ENCODE measurements at places on chromosomes 16 and 17. TPM values are rescaled to one million over a fixed set of nuclear protein-coding genes. Genes with fewer than 3 reads are reported as not detected.

Gene SYT17
- 1.0 TPM for total RNA-seq

DNA sequence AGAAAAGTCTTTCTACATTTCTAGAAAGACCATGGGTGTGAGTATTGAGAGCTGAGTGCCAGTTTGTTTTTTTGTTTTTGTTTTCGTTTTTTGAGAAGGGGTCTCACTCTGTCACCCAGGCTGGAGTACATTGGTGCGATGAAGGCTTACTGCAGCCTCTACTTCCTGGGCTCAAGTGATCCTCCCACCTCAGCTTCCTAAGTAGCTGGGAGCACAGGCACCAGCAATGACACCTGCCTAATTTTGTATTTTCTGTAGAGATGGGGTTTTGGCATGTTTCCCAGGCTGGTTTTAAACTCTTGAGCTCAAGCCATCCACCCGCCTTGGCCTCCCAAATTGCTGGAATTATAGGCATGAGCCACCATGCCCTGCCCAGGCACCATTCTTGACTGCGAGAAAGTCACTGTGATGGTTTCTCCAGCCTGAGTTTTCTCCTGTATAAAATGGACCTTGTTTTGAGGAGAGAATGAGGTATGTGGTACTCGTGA lies 673.8 kb downstream of the MAF start:
- no peak for DNase-seq

- no peak for DNase-seq
Observed at GRCh38 chr16:28146536-28146935, 65.2 kb downstream of the XPO6 start.

GRCh38 chr16:11517961-11518360 lies 68.8 kb downstream of the LITAF start:
- no peak for DNase-seq

DNA sequence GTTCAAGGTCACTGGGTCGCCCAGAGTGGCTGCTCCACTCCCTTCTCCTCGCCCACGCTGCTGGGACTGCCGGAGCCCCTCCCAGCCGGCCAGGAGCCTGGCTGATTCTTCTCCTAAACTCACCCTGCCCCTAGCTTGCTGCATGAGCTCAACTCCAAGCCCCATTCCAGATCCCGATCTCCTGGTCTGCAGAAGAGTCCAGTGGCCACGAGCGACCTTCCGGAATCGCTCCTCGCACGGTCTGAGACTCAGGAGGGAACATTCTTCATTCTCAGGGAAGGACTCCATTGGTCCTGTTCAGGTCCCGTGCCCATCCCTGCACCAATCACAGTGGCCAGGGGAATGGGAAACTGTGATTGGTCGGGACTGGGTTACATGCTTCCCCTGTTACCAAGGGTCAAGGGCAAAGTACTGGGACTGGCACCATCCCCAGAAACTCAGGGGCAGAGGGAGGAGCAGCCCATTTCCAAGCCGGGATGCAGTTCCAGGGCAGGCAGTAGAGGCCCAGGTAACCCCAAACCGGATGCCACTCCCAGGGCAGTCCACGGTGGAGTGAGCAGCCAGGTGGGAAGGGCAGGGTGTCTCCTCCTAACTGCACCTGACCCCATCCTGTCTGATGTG lies 24.5 kb upstream of the CIBAR2 start:
- DNase-seq, result no peak

- no peak for DNase-seq
Observed at GRCh38 chr17:8960325-8961140, 5.0 kb downstream of the PIK3R5 start.

- no peak for DNase-seq
Observed at GRCh38 chr17:40063901-40064531, 1.3 kb downstream of the THRA start.

GRCh38 chr16:49150341-49150740 lies 131.3 kb downstream of the CBLN1 start:
- no peak for DNase-seq

GRCh38 chr16:57009643-57010170 lies 20.4 kb downstream of the NLRC5 start:
- DNase-seq, result no peak

DNA sequence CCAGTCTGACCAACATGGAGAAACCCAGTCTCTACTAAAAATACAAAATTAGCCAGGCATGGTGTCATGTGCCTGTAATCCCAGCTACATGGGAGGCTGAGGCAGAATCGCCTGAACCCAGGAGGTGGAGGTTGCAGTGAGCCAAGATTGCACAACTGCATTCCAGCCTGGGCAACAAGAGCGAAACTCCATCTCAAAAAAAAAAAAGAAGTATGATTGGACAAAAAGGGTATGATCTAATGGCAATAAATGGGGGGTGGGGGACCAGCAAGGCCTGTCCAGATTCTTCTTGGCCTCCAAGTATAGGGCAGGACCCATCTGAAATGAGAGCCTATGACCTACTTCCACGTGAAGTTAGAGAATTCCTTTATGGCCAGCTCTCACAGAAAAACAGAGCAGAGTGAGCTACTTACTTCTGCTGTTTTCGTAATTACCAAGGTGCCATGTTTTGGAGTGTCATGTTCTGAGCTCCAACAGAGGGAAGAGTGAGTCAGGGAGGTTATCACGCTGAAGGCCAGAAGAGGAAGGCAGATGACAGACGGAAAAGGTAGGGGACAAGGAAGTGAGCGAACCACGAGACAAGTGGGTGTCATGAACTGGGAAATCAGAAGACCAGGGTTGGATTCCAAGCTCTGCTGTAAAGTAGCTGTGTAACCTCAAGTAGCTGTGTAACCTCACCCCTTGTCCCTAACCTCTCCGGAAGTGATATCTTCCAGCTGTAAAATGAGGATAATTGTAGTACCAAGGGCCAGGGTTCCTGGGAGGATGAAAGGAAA lies 3.6 kb upstream of the ZMYND15 start:
- no peak for DNase-seq

Gene IKZF3
- not detected for total RNA-seq

DNA sequence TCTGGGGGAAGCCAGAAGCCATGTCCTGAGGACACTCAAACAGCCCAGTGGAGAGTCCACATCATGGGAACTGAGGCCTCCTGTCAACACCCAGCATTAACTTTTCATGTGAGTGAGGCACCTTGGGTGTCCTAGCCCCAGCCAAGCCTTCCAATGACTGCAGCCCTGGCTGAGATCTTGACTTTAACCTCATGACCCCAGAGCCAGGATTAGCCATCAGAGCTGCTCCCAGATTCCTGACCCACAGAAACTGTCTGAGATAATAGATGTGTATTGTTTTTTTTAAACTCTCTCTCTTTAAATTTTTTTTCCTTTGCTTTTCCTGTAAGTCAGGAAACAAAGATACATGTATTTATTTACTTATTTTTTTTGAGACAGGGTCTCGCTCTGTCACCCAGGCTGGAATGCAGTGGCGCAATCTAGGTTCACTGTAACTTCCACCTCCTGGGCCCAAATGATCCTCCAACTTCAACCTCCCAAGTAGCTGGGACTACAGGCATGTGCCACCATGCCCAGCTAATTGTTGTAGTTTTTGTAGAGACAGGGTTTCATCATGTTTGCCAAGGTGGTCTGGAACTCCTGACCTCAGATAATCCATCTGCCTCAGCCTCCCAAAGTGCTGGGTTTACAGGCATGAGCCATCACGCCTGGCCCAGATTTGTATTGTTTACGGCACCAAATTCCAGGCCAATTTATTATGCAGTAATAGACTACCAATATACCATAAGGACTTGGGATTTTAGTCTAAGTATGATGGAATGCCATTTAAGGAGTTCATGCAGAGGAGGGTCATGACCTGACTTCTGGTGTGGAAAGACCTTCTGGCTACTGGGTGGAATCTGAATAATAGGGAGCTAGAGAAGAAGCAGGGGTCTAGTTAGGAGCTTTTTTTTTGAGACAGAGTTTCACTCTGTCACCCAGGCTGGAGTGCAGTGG lies 14.0 kb upstream of the TMEM94 start:
- DNase-seq, result no peak

DNA sequence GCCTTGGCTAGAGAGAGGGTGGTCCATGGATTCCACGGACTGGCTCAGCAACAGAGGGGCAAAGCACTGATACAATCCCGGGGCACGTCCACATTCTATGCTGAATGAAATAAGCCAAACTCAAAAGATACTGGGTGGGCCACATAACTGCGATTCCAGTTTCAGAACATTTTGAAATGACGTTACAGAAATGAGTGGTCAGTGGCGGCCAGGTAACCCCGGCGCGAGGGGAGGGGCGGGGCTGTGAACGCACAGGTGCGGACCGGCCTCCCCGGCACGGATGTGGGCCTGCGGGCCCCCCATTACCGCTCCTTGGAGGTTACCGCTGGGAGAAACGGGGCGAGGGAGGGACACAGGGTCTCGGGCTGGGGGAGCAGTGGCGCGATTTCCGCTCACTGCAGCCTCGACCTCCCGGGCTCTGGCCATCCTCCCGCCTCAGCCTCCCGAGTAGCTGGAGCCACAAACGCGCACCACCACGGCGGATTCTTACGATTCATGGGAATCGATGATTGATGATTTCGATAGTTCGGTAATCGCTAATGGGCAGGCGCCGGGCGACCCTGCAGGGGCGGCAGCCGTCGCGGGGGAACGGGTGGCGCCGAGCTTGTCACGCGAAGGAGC lies 559 bp downstream of the MVD start:
- no peak for DNase-seq

DNA sequence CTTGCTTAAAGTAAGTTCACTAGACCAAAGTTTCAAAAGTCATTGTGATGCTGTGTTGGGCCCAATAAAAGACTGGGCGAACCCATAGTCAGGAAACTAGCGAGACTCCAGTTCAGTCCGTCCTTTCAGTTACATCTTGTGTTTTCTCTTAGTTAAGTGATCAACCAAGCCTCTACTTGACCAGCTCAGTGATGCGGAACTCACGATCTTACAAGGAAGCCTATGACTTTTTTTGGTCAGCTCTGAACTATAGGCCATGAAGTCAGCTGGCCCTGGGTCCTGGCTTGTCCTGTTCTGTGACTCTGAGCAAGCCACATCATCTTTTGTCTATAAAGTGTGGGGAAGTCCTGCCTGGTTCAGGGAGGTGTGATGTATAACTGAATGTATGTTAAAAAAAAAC lies 21.7 kb upstream of the WSCD1 start:
- no peak for DNase-seq

DNA sequence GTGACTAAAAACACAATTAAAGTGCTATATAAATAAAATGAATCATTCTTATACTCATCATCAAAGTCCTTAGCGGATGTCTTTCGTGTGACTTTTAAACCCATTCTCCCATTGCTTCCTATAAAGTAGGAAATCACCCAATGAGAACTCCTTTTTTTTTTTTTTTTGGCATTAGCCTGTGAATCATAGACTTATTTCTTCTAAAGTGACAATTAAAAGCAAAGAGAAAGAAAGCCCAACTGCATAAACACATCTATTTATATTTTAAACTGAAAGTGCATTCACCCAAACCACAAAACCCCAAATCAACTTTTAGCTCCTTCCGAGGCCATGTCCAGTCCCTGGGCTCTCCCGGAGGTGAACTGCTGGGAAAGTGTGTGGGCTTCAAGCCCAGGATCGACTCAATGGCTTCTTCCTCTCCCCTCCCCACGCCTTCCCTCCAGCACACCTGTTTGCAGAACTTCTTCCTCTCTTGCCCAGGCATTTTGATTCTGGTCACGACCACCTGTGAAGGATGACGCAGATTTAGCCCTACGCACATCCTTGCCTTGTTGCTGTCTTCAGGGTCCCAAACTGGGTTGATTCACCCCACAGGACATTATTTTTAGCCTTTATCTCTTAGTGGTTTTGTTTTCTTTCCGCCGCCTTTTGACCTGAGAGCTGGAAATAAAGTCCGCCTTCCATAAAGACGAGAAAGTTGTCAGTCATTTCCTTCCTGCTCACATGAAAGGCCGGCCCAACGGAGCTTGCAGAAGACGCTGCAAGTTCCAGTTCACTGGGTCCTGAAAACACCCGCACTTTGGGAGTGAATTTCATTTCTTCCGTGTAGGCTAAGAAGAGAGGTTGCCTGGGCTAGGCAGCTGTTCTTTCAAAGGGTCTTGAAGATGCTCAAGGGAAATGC lies 166.8 kb downstream of the MAP2K6 start:
- DNase-seq, result no peak

GRCh38 chr16:4383591-4384444 lies 12.2 kb downstream of the VASN start:
- DNase-seq, result no peak
